ENCODE measurements at places on chromosomes 1 and 21.

DNA sequence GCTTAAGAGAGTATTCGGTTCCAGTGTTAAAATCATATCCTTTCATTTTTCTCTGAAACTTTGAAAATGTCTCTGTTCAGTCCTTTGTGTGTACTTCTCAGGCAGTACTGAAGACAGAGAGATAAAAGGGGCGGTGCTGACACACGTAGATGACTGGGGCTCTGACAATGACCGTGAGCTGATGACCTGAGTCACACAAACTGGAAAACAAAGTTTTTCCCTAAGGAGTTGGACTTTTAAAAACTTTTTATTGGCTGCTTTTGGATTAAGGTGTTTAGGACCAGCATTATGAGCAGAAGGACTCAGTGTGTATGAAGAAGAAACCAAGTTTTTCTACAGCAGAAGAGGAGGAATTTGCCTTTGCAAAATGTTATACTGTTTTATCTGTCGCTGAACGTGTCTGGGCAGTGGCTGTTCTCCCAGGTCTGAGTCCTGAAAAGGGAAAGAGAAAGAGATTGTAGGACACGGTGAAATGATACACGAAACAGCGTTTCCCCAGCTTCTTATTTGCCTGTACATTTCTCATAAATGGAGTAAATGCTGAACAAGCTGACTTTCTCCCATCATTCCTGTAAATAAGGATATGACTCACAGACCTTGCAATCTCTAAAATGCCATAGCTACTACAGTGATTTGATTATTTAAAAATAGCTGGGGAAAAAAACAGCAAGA lies 51.5 kb downstream of the MAP3K7CL start:
- no peak for DNase-seq

DNA sequence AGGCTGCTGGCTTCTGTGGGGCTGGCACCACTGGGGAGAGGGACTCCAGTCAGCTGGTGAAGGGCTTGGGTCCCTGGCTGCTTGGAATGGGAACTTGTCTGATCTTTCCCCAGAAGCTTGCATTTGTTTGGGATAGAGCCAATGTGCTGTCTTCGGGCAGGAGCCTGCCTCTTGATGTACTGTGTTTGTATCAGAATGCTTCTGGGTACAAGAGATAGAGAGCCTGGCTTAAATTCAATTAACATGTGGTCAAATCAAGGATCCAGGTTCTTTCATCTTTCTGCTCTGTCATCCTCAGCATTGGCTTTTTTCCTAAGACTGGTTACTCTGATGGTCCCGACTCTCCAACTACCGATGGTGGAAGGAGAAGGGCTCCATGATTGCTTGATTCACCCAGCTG lies 16.0 kb upstream of the PROK1 start:
- no peak for DNase-seq

- DNase-seq: no peak
Observed at GRCh38 chr1:178870944-178871343, at the start of gene ANGPTL1. Gene ANGPTL1 (minus strand): TSS chr1:178871077. CDS start chr1:178865776, 5,301 bp downstream.

DNA sequence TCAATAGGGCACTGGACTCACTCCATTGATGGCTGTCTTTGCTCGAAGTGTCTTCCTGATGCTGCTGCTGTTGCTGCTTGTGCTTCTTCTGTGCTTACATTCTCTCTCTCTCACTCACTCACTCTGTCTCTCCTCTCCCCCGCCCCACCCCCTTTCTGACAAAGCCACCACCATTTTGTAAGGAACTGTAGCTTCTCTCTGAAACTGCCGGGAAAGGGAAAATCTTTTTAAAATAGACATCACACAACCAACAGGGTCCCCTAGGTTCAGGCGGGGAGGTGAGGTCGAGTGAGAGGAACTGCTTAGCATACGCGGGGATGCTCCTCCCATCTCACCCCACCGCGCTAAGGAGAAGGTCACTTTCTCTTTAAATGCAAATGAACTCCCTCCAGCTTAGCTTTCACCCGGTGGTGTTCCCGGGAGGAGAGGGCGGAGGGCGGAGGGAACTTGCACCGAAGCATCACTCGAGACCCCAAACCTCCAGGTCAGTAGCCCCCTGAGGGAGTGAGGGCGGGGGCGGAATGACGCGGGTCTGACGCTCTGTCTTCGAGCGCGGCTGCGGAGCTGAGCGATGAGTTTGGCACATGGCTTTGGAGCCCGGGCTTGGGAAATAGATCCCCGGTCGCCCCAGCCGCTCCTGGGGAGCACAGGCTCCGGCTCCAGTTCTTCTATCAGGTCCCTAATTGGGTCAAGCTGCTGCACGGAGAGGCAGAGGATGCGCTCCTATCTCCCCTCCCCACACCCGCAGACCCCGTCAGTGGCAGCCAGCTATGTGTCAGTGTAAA lies at the start of gene CCDC28B:
CCDC28B (plus strand) TSS at position 370 of the 785 bp plus-strand sequence. CDS start 1,341 bp downstream, outside the sequence.
- DNase-seq: peak; percentile 43

DNA sequence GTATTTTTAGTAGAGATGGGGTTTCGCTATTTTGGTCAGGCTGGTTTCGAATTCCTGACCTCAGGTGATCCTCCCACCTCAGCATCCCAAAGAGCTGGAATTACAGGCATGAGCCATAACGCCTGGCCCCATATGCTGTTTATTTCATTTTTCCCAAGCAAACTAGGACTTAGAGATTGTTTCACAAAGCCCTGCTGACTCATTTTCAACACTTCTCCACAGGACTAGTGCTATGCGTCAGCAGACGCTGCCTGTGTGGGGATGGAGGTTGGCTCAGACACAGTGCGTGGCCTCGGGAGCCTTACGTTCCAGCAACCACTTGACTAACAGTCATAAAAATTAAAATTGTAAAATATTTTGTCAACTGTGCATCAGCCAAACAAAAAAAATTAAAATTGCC lies 22.7 kb downstream of the PKNOX1 start:
- no peak for DNase-seq
